ENCODE measurements at places on chromosomes 5 and 9.

GRCh38 chr5:111366388-111366787, 142.2 kb downstream of the CAMK4 start:
- DNase-seq = no peak

DNA sequence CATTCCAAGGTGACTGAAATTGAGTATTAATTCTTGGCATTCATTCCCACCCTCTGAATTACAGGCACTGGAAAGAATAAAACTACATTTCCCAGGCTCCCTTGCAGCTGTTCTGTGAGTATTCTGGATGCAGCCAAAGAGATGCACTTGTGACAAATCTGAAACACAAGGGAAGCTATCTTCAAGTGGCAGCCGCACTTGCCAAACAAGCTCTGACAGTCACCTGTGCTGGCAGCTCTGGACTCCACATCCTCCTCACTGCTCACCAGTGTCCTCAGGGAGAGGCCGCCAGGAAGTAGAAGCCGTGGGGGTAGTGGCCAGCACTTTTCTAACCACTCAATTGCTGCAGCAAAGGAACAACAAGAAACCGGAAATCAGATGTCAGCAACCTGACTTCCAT, 275.0 kb downstream of the NR2F1-AS1 start:
- DNase-seq = no peak

- DNase-seq = no peak
These were observed 24.6 kb downstream of the TUT7 start for GRCh38 chr9:86329649-86330048.

- no peak for DNase-seq
These were observed 83.8 kb upstream of the RAPGEF1 start for GRCh38 chr9:131823701-131824146.

DNA sequence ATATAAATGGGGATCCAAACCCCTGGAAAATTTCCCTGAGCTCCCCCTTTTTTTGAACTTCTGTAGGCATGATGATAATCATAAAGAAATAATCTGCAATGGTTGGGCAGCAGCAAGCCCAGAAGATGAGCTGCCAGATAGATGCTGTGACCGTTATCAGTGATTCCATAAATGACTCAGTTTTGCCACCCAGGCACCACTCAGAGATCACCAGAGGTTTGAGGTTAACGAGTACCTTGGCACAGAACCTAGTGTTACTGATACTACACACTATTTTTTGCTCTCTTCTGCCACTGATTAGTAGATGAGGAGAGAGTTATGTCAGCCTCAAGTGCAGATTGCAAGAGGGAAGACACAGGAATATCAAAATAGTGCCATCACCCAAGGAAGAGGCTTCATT, 199.3 kb upstream of the PTGER4 start:
- no peak for DNase-seq

DNA sequence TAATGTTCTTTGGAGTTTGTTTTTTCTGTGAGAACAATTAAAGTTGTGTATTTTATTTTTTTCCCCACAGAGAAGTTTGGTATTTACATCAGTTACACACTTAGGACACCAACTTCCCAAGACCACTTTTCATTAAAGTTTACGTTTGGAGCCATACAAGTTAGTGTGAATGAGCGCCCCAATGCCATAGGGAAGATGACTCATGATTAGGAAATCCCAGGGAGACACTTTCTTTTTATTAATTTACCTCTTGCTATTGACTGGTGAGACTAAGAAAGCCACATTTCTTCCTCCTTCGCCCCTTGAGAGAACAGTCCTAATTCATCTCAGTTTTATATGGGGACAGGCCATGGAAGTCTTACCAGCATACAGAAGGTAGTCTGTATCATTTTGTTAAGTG, 57.1 kb downstream of the EDIL3 start:
- DNase-seq = no peak

DNA sequence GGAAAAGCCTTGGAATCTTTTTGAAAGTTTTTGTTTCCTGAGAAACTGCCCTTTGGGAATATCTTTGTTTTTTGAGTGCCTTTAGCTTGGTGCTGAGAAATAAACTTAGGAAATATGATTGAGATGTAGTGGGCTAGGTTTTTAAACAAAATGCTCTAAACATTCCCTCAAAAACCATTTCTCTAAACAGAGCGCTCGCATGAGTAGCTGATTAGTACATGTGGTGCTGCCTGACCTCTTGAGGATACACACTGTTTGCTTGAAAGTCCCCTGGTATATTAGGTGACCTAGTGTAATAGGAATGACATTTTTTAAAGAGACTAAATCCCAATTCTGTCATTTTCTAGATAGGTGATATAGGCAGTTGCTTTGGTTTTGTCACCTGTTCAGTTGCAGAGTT, 132.3 kb downstream of the ADAMTSL1 start:
- no peak for DNase-seq

DNA sequence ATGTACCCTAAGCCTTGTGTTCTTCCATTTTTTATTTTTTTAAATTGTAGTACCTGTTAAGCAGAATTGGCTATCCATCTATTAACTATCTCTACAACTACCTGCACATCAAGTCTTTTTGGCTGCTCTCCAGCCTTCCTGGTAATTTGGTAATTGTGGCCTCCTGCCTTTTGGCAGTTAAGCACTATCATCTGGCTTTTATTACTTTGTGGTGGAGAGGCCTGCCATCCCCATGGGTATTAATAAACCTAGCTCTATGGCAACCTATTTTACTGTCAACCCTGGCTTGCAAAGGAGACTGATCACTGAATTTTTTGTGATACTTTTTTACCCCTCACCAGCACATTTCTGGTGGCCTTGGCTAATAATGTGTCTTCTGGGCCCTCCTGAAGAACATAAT, 20.5 kb downstream of the SELENOP start:
- no peak for DNase-seq

- DNase-seq = no peak
These were observed 140.2 kb downstream of the FBN2 start for GRCh38 chr5:128397876-128398275.

- DNase-seq = no peak
These were observed 5.5 kb downstream of the FANCC start for GRCh38 chr9:95311961-95312360.

DNA sequence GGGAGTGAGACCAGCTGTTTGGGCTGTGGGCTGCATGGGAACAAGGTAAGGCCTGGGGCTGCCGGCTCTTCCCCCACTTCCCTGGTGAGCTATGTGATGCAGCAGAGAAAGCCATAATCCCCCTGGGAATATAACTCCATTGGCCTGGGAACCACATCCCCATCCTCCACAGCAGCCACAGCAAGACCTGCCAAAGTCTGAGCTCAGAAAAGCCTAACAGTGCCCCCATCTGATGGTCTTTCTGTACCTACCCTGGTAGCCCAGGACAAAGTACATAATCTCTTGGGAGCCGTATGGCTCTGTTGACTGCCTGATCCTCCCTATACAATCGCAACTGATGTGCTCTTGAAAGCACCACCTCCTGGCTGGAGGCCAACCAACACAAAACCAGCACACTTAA, 432.6 kb downstream of the CDH18 start:
- no peak for DNase-seq

DNA sequence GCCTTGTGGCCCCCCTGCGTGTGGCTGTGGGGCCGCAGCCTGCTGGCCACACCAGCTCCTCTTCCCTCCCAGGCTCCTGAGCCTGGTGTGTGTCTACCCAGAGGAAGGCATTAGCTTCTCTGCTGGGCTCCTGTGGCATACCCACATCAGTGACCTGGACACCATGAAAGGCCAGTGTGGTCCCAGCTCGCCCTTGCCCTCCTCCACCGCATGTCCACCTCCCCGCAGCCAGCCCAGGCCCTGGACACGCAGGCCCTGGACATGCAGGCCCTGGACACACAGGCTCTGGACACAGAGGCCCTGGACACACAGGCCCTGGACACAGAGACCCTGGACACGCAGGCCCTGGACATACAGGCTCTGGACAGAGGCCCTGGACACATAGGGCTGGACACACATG, 153.4 kb upstream of the PPP1R26 start:
- no peak for DNase-seq

DNA sequence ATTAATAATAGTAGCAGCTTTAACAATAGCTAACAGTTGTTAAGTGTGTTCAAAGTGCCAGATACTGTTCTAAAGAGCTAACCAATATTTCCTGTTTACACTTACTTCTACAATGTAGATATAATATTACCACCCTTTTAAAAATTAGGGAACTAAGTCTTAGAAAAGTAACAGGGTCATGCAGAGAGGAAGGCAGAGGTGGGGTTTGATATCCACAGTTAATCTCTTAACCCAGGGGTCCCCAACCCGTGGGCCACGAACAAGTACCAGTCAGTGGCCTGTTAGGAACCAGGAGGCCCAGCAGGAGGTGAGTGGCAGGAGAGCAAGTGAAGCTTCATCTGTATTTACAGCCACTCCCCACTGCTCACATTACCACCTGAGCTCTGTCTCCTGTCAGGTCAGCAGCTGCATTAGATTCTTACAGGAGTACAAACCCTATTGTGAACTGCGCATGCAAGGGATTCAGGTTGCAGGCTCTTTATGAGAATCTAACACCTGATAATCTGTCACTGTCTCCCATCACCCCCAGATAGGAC, 89.1 kb downstream of the ACTL7B start:
- DNase-seq = no peak

DNA sequence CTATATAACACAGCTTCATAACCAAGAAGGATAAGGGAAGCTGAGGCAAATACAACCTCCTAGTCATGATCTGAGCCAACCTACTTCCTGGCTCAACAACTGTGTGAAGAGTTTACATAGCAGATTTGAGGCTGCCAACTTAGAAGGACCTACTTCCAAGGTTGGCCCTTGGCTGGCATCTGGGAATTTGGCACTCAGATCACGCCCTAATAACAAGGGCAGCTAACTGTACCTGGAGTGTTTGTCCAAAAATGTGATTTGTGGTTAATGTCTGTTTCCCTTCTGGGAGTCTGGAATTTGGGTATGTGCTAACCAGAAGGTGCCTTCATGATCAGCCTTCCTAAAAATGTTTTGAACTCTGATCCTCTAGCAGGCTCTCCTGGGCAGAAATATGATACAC, 287.2 kb downstream of the CAAP1 start:
- no peak for DNase-seq

DNA sequence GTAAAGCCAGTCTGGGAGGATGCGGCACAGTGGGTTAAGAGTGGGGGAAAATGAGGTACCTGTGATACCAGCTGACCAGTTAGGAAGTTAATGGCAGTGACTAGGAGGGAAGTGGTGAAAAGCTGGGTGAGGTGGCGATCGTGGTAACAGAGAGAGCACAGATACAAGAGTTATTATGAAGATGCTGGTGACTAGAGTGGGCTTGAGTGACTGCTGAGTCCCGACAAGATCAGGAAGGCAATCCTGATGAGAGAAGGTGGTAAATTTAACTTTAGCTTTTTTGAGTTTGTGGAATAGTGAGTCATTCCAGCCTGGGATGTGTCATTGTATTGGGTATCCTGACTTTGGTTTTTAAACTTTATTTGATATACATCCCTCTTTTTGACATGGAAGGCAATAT, 38.8 kb downstream of the CMYA5 start:
- no peak for DNase-seq

DNA sequence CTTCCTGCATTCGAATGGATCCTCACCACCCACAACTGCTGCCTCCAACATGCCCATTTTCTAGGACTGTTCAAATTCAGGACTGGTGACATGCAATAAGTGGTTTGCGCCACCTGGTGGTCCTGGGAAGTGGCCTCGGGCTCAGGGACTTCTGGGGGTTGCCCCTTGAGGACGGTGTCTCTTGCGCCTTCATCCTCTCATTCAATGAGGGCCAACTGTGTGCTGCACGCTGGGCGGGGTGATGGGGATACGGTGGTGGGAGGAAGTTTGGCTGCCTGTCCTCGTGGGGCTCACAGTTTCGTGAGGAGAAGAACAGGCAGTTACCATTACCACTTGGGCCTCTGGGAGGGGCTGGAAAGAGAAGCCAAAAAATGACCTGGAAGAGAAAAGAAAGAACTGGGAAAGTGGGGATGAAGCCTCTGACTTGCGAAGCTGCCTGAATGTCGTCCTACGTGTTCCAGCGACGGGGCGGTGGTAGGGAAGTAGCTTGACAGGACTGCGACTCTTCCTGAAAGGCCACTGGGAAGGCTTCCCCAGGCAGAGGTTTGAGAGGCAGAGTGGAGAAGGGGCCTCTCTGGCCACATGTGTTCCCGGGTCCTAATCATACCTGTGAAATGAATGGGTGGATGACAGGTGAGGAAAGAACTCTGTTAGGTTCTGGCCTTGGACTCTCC, 49.0 kb downstream of the PSD2 start:
- peak; percentile 56 for DNase-seq

DNA sequence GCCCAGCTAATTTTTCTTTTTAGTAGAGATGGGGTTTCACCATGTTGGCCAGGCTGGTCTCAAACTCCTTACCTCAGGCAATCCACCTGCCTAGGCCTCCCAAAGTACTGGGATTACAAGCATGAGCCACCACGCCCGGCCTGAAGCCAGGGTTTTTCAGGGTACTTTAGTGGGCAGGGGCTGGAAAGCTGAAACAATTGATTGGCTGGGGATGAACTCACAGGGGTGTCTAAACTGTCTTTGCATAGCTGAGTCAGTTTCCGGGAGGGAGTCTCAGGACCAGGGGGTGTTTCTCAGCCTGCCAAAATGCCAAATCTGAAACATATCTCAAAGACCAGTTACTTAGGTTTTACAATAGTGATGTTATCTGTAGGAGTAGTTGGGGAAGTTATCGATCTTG, 46.1 kb downstream of the PRUNE2 start:
- no peak for DNase-seq

- DNase-seq = no peak
These were observed 18.7 kb upstream of the ZNF608 start for GRCh38 chr5:124764992-124765611.

- DNase-seq = peak; percentile 14
These were observed 3.2 kb downstream of the WHRN start for GRCh38 chr9:114501796-114502682.

- no peak for DNase-seq
These were observed 14.9 kb downstream of the TRIM7 start for GRCh38 chr5:181189962-181190710.

DNA sequence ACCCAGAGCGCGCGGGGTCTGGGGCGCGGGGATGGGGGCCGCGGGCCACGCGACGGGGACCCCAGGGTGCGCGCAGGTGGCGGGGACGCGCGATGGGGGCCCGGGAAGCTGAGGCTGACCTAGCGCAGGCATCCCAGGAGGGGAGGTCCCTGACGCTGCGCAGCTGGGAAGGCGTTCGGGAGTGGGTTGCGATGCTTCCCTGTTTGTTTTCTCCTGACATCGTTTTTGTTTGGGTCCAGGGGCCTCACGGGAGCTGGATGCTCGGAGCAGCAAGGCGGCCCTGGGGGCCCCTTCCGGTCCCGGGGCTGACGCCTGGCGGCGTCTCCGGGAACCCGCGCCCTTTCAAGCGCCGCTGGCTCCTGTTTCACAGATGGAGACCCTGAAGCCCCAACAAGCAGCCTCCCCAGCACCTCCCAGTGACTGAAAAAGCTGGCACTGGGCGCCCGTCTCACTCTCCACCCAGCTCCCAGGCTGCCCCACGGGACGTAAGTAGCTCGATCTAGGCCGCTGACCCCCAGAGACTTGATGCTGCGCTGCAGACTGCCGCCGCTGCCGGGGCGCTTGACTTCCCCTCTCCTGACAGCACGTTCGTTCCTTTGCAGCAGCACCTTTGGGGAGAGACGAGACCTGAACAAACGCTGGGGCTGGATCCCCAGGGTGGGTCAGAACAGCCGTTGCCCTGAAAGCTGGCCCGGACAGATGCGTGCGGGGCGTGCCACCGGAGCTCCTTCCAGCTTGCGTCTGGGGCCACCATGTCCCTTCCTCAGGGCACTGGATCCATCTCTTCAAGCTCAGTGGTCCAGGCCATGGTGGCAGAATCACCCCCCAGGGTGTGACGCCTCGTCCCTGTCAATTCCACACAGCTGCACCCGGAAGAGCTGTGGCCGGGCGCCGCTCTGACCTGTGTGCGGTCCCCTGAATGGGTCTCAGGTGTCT, 593 bp downstream of the BRD3OS start:
- DNase-seq = no peak

- DNase-seq = no peak
These were observed 7.6 kb downstream of the TENT2 start for GRCh38 chr5:79619854-79620253.

All from amygdala (tissue), 56 donors.